Osteocyte (in vitro differentiated cells): ENCODE measurements at places on chromosomes 4 and X. TPM values are rescaled to one million over a fixed set of nuclear protein-coding genes. Genes with fewer than 3 reads are reported as not detected.

GRCh38 chr4:55356991-55357461 is 11.0 kb downstream of the SRD5A3 start:
- no peak for DNase-seq

DNA sequence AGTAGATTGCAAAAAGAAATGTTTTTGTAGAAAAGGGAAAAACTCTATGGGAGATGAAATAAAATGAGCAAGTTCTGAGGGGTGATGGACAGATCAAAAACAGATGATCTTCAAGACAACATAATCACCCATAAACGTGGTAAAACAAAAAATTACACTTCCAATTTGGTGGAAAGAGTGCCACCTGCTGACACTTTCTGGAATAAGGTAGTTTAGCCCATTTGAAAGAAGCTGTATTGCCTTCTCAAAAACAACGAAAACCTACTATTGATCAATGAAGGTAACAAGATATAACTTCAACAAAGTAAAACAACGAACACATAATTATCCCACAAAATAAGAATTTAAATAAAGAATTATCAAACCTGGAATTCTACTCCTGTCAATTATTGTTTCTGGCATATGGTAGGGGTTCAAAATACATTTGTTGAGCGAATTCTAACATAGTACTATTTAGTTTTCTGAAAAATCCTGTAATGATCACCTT is 2.5 kb downstream of the COQ2 start:
- no peak for DNase-seq

DNA sequence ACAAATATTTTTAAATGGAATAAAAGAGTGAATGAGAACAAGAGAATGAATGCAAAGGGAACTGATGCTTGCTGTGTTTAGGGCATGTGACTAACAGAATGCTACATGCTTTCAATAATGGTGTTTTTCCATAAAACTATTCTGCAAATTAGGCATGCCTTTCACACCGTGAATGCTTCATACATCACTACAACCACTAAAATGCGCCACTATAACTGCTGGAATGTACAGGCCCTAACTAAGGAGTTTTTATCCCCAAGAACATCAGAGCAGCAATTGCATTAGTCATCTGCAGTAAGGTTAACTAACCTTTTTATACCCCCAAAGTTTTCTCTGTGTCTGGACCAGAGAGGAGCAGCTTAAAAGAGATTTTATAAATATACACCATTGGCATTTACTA is 190.4 kb downstream of the ARAP2 start:
- no peak for DNase-seq

GRCh38 chr4:81550388-81550859 is 78.7 kb upstream of the RASGEF1B start:
- no peak for DNase-seq

DNA sequence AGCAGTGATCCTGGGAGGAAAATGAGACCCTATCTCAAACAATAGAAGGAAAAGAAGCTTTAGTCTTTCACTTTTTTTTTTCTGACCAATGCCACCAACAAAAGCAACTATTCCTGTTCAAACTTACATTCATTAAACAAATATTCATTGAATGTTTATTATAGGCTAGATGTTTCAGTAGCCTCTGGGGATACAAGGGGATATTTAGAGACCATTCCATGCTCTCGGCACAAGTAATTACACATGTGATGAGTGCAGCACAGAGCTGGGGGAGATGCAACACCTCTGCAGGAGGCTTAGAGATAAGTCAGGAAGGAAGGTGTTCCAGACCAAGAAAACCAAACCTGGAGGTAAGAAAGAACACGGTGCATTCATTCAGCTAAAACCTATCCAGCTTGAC is 68.3 kb downstream of the PALLD start:
- DNase-seq = no peak

DNA sequence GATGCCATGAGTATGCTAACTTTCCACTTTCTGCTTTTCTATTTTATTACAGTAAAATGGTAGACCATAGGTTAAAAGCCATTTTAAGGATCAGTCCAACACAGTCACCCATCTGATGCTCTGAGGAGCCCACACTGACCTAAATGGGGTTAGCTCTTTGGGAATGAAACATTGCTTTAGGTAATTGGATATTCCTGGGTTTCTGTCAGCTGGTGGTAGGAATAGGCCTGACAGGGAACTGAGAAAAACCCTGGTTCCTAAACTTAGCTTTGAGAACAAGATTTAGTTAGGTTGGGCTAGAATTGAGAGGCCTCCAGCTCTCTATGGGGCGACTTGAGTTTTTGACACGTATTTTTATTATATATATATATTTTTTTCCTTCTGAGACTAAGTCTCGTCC is 40.4 kb downstream of the MCUB start:
- DNase-seq = no peak

DNA sequence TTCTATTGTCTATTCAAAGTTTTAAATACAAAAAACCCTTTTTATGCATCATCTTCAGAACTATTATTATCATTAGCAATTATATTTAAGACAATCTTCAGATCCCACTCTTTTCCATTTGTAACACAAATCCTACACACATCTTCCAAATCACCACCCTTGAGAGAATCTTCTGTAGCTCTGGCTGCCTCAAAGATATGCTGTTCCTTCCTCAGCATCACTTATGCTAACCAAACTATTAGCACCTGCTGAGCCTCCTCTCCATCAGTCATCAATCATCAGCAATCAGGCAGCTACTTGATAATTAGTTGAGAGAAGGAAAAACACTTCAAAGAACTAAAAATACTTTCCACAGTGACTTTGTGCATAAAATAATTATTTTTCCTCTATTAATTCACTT is 1082.2 kb downstream of the C4orf33 start:
- no peak for DNase-seq

DNA sequence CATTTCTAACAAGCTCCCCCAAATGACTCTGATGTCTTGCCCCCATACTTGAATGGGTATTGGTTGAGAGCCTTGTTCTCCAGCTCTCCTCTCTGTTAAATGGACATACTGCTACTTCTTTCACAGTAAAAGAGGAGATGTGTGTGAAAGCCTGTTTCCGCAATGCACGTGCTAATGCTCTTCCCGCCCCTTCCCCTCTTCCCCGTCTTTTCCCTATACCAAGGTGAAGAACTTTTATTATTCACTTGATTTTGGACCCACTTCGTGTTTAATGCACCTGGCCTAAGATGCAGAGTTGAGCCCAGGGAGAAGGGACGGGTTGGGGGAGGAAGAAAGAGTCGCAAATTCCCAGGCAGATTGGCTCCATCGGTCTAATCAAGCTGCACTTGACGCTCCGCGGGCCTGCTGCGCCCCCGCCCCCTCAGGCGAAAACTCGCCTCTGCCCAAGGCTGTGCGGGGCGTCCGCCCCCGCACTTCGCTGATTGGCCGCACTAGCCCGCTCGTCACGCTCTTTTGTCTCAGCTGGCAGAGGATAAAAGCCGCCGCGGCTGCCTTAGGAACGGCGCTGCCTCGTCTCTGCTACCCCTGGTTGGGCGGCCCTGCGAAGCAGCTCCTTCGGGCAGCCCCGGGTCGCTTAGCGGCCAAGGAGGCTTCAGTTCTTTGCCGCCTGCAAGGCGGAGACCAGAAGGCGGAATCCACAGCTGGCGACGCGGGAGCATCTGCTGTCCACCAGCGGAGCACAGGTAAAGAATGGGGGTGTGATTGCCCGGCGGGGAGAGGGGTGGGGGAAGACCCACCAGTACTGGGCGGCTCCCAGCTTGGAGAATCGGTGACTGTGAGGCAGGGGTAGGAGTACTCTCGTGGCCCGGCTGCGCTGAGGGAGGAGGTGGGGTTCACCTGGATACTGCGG is at the start of gene ZCCHC12:
Gene ZCCHC12, plus strand, starts transcription at position 562 of the 910 bp plus-strand sequence. CDS start 1,421 bp downstream, outside the sequence.
- no peak for DNase-seq

GRCh38 chrX:77572322-77572721 is 125.1 kb downstream of the FGF16 start:
- DNase-seq = no peak

DNA sequence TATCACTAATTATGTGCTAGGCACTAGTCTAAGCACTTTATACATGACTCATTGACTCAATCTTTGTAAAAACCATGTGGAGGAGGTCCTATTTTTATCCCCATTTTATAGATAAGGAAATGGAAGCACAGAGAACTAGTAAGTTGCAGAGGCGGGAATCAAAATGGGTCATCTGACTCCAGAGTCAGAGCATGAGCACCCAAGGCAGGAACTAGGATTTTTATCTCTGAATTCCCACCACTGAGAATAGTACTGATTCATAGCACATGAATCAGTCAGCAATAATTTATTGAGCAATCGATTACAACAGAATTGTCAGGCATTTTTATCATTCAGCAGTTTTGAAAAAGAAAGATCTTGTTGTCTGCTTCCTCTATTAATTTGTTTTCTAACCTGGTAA is 19.3 kb downstream of the SCARB2 start:
- DNase-seq = no peak

GRCh38 chr4:36039026-36039425 is 205.3 kb downstream of the ARAP2 start:
- DNase-seq = no peak

GRCh38 chr4:5933996-5934831 is 41.3 kb upstream of the CRMP1 start:
- DNase-seq = no peak

Gene GPR119
- not detected in 2 replicates for total RNA-seq

Gene CTAG2
- not detected in 2 replicates for total RNA-seq

Gene STATH
- not detected in 2 replicates for total RNA-seq

Gene PHF8
- 30.0 and 30.5 TPM in 2 replicates for total RNA-seq

Gene SULT1B1
- 0.50 and 1.2 TPM in 2 replicates for total RNA-seq

Gene GPR82
- total RNA-seq = not detected in 2 replicates

Gene GUCY1B1
- total RNA-seq = 11.5 and 13.2 TPM in 2 replicates

Gene APLN
- total RNA-seq = 0.38 and 0.39 TPM in 2 replicates

Gene C4orf51
- not detected in 2 replicates for total RNA-seq
